Ovary (tissue), 10 donors: ENCODE measurements at places on chromosomes 3 and 15. TPM values are rescaled to one million over a fixed set of nuclear protein-coding genes. Genes with fewer than 3 reads are reported as not detected.

DNA sequence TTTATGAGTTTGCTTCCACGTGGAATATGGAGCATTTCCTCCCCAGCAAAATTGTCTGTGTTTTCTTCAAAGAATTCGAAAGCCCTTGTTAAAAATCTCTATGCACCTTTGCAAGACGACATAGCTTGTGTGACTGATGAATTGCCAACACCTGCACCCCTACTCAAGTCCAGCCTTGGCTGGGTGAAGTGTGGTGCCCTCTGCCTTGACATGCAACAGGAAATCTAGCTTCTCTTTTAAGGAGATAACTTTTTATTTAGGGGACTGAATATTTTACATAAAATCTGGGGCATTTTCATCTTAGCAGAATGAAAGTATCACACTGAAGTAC, 647 bp downstream of the HMG20A start:
- peaks cover 1% of the 10 kb centered on the region for H3K4me1 ChIP-seq
- H3K36me3 ChIP-seq: no peaks in the 10 kb centered on the region
- no peak overlapping the region for H3K27ac ChIP-seq
- peak overlapping the region; percentile 95 for H3K4me3 ChIP-seq
- H3K27me3 ChIP-seq: no peaks in the 10 kb centered on the region
- DNase-seq: no peak

DNA sequence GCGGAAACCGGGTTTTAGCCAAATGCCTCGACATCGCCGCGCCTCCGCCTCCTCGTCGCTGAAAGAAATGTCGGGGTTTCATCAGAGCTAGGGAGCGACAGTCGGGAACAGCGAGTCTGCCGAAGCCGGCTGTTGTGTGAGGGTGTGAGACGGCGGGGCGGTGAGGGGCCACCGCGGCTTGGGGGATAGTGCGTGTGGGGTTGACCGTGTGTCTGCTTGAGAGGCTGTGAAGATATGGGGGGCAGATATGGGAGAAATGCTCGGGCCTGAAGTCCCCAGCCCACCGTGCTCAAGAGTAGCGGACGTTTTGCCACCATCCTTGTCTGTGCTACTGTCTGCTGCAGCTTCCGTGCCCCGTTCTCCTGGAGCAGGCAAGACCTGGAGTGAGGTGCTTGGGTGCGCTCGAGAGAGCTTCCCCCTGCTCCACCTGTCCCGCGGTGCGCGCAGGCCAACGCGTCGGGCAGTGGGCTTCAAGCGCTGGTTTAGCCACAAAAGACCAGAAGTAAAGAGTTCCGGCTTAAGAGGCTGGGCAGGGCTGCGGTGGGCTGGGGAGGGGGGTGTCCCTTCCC, 716 bp upstream of the ISLR2 start:
- no peak for DNase-seq
- peaks cover 4% of the 10 kb centered on the region for H3K27me3 ChIP-seq
- H3K4me3 ChIP-seq: no peak overlapping the region
- H3K27ac ChIP-seq: no peak overlapping the region
- H3K4me1 ChIP-seq: peaks cover 8% of the 10 kb centered on the region

DNA sequence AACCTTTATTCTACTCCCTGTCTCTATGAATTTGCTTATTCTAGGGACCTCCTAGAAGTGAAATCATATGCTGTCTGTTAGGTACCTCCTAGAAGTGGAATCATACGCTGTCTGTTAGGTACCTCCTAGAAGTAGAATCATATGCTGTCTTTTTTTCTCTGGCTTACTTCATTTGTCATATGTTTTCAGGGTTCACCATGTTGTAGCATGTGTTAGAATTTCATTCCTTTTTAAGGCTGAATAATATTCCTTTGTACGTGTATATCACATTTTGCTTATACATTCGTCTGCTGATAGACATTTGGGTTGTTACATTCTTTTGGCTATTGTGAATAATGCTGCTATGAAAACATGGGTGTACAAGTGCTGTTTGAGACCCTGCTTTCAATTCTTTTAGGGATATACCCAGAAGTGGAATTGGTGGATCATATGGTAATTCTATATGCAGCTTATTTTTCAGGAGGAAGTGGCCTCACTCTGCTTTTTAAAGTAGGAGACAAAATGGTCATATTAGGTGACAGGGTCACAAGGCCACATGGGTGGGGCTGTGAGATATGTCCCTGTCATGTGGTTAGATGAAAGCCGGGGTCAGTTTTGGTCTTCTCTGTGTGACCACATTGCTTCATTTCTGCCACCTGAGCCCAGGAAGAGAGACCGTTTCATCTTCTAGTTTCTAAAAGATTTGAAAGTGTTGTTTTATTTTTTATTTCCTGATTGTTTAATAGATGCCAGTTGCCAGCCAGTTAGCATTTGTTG, 76.7 kb downstream of the FLNB start:
- H3K4me3 ChIP-seq: no peak overlapping the region
- DNase-seq: no peak
- no peaks in the 10 kb centered on the region for H3K36me3 ChIP-seq
- no peak overlapping the region for H3K27ac ChIP-seq
- no peaks in the 10 kb centered on the region for H3K4me1 ChIP-seq

DNA sequence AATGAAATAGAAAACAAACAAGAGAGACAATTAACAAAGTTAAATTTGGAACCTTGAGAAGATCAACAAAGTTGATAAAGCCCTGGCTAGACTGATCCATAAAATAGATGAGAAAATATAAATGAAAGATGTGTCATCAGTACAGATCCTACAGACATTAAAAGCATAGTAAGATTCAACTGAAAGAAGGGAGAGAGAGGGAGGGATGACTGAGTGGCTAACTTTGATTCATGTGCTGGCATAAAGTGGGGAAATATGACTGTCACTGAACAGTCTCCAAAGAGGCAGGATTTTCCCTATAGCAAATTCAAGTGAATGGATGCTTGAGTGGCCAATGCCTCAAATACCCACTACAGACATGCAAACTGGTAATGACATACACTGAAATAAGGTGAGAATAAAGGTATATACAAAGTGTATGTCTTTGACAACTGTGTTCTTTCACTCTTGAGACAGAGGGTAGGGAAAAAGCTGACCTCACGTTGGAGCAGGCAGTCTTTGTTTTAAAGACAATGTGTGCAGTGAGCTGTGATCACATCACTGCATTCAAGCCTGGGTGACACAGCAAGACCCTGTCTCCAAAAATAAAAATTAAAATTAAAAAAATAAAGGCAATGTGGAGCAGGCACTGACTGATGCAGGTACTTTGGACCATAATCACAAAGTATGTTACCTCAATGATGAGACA, 35.9 kb upstream of the CHD2 start:
- no peak overlapping the region for H3K4me3 ChIP-seq
- no peaks in the 10 kb centered on the region for H3K27me3 ChIP-seq
- H3K4me1 ChIP-seq: peaks cover 4% of the 10 kb centered on the region
- no peak overlapping the region for H3K27ac ChIP-seq
- DNase-seq: no peak

DNA sequence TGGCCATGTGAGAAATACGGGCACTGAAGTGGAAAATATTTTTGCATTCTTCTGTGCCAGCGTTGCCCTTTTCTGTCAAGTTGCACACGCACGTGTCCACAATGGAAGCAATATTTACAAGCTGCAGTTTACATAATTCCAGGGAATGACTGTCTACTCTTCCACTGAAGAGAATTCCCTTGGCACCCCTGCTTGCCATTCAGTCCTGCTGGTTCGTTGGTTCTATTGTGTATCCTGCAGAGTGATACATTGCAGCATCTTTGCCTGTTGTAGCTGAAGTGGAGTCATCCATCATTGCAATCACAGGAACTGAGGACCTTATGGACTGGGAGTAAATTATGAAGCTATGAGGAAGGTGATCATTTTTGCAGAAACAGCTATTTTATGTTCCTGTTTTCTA, 759.4 kb downstream of the ROBO2 start:
- no peak overlapping the region for H3K27ac ChIP-seq
- H3K36me3 ChIP-seq: no peaks in the 10 kb centered on the region
- no peaks in the 10 kb centered on the region for H3K27me3 ChIP-seq
- DNase-seq: no peak
- H3K4me3 ChIP-seq: no peak overlapping the region
- no peaks in the 10 kb centered on the region for H3K4me1 ChIP-seq

- DNase-seq: no peak
- no peak overlapping the region for H3K4me3 ChIP-seq
- no peaks in the 10 kb centered on the region for H3K36me3 ChIP-seq
- H3K4me1 ChIP-seq: peaks cover 3% of the 10 kb centered on the region
Measured at GRCh38 chr3:27426926-27427325, 57.3 kb downstream of the SLC4A7 start.

- no peaks in the 10 kb centered on the region for H3K4me1 ChIP-seq
- no peaks in the 10 kb centered on the region for H3K27me3 ChIP-seq
- H3K36me3 ChIP-seq: no peaks in the 10 kb centered on the region
- no peak for DNase-seq
- H3K4me3 ChIP-seq: no peak overlapping the region
- no peak overlapping the region for H3K27ac ChIP-seq
Measured at GRCh38 chr15:87959662-87960061, 296.9 kb downstream of the NTRK3 start.

The TERC gene
- 2.4 TPM for total RNA-seq

- DNase-seq: no peak
- peaks cover 2% of the 10 kb centered on the region for H3K27me3 ChIP-seq
- H3K4me3 ChIP-seq: no peak overlapping the region
- no peak overlapping the region for H3K27ac ChIP-seq
Measured at GRCh38 chr3:188598894-188599293, 444.9 kb downstream of the LPP start.

The TMC3 gene
- not detected for total RNA-seq

The TUBGCP4 gene
- total RNA-seq: 10.8 TPM

The SNURF gene
- total RNA-seq: 15.2 TPM

DNA sequence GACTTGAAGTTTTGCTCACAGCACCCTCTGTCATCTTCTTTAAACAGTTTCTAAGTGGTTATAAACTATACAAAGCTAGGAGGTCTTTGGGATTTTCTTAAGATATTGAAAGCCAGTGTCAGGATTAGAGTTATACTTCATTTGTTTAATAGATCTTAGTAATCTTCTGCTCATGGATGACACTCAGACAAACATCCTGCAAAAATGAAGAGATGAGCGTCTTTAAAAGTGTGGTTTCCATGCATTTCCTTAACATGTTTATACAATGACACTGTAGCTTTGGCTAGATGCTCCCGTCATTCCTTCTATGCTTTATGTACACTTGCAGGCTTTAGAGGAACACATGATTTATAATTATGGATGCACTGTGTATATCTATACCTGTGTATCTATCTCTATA, 182.2 kb downstream of the NAALADL2 start:
- no peaks in the 10 kb centered on the region for H3K36me3 ChIP-seq
- H3K4me1 ChIP-seq: no peaks in the 10 kb centered on the region
- no peak for DNase-seq
- no peaks in the 10 kb centered on the region for H3K27me3 ChIP-seq
- no peak overlapping the region for H3K27ac ChIP-seq
- no peak overlapping the region for H3K4me3 ChIP-seq

GRCh38 chr15:75577401-75578172, 1.5 kb downstream of the PTPN9 start:
- no peak overlapping the region for H3K27ac ChIP-seq
- peaks cover 1% of the 10 kb centered on the region for H3K4me1 ChIP-seq
- H3K36me3 ChIP-seq: no peaks in the 10 kb centered on the region
- no peaks in the 10 kb centered on the region for H3K27me3 ChIP-seq
- peak; percentile 11 for DNase-seq

- H3K36me3 ChIP-seq: no peaks in the 10 kb centered on the region
- no peak for DNase-seq
- no peaks in the 10 kb centered on the region for H3K4me1 ChIP-seq
- no peaks in the 10 kb centered on the region for H3K27me3 ChIP-seq
- no peak overlapping the region for H3K4me3 ChIP-seq
- H3K27ac ChIP-seq: no peak overlapping the region
Measured at GRCh38 chr3:191985691-191986090, 524.7 kb downstream of the PYDC2 start.

GRCh38 chr3:106619-107018, 89.9 kb upstream of the CHL1 start:
- no peak overlapping the region for H3K27ac ChIP-seq
- no peak overlapping the region for H3K4me3 ChIP-seq
- H3K36me3 ChIP-seq: no peaks in the 10 kb centered on the region
- no peaks in the 10 kb centered on the region for H3K4me1 ChIP-seq

The GOLGA6L7 gene
- not detected for total RNA-seq

DNA sequence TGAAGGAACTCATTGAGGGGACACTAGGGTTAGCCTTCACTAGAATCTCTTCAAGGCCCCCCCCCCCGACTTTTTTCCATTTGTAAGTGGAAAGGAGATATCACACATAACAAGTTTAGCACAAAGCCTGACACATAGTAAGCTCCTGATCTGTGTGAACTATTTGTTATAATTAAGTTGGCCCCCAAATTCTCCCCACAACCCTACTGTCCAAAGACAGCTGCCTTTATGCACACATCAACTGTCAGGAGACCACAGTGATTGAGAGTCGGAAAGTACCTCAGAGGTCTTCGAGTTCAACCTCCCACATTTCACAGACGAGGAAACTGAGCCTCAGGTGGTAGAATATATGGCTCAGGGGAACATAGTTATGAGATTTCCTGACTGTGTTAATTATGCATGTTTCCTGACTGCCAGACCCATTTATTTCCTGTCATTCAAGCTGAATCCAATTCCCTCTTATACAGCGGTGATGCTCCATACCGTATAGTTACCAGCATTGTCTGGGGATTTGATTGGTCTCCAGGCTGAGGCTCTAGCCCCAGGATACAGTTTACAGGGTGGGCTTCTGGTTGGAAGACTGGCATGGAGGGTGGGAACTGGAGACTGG, 227.4 kb upstream of the CMC1 start:
- no peaks in the 10 kb centered on the region for H3K36me3 ChIP-seq
- no peak overlapping the region for H3K4me3 ChIP-seq
- no peak overlapping the region for H3K27ac ChIP-seq
- no peaks in the 10 kb centered on the region for H3K27me3 ChIP-seq
- DNase-seq: no peak
- no peaks in the 10 kb centered on the region for H3K4me1 ChIP-seq

DNA sequence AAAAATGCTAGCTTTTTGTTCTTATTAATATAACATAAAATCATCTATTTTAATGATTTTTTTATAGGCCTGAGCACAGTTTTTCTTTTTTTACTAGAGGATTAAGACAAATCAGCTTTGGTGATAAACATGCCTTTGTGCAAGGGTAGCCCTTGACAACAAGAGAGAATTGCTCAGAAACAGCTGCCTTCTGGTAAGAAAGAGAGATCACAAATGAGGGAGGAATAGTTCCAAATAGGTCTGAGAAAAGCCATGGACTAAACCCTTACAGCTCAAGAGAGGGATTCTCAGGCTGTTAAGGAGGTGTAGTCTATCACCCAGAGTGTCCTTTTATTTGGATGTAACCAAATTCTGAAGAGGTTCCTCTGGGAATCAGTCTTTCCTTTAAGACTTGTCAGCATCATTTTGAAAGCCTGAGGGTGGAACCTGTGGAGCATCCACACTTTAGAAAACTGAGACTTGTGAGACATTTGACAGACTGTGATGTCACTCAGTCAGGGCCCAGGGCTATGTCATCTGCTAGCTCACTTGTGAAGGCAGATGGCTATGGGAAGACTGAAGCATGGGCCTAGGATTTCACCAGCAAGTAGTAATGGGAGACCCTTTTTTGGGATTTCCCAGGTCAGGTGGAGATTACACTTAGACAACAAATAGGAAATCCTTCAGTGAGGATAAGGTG, 102.9 kb upstream of the KCNAB1 start:
- DNase-seq: no peak
- no peaks in the 10 kb centered on the region for H3K4me1 ChIP-seq
- H3K4me3 ChIP-seq: no peak overlapping the region
- no peak overlapping the region for H3K27ac ChIP-seq
- no peaks in the 10 kb centered on the region for H3K36me3 ChIP-seq

GRCh38 chr15:62644889-62645742, 397.4 kb upstream of the TPM1 start:
- peak; percentile 32 for DNase-seq
- peaks cover 10% of the 10 kb centered on the region for H3K4me1 ChIP-seq
- H3K27ac ChIP-seq: peak overlapping the region; percentile 2
- no peaks in the 10 kb centered on the region for H3K36me3 ChIP-seq
- no peaks in the 10 kb centered on the region for H3K27me3 ChIP-seq

GRCh38 chr3:17680530-17680929, 61.9 kb downstream of the TBC1D5 start:
- peaks cover 3% of the 10 kb centered on the region for H3K4me1 ChIP-seq
- H3K27ac ChIP-seq: no peak overlapping the region
- no peaks in the 10 kb centered on the region for H3K27me3 ChIP-seq
